ENCODE measurements at places on chromosomes 2 and 18. TPM values are rescaled to one million over a fixed set of nuclear protein-coding genes. Genes with fewer than 3 reads are reported as not detected.

- no peaks in the 10 kb centered on the region for H3K36me3 ChIP-seq
- DNase-seq = no peak
- no peak overlapping the region for H3K27ac ChIP-seq
- no peak overlapping the region for H3K4me3 ChIP-seq
These were observed 96.0 kb upstream of the NEUROD1 start for GRCh38 chr2:181776336-181776735.

- peaks cover 8% of the 10 kb centered on the region for H3K36me3 ChIP-seq
- H3K4me1 ChIP-seq = no peaks in the 10 kb centered on the region
- no peaks in the 10 kb centered on the region for H3K27me3 ChIP-seq
- no peak for DNase-seq
- H3K4me3 ChIP-seq = no peak overlapping the region
These were observed 81.7 kb downstream of the ACSL3 start for GRCh38 chr2:222942561-222942960.

GRCh38 chr2:177413703-177414102, 21.1 kb downstream of the AGPS start:
- peaks cover 4% of the 10 kb centered on the region for H3K4me1 ChIP-seq
- no peak overlapping the region for H3K4me3 ChIP-seq
- DNase-seq = no peak
- H3K27ac ChIP-seq = no peak overlapping the region

GRCh38 chr2:98378901-98379300, 32.6 kb downstream of the CNGA3 start:
- DNase-seq = no peak
- no peak overlapping the region for H3K4me3 ChIP-seq
- no peaks in the 10 kb centered on the region for H3K4me1 ChIP-seq

DNA sequence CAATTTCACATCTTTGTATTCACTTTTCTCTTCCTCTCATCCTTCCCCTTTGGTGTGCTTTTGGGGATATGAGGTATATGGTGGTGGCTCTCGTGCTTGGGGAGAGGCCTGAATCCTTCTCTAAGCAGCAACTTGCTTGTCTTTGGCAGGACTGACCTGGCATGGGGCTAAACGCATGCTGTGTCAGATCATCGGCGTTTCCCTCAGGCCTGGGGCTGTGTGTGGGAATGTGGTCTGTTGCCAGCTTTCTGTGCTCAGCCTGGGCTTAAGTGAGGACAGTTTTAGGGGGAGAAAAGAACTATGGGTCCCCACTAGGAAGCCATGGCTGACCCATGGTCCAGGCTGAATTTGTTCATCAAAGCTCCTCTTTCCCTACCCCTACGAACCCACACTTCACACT, 60.7 kb downstream of the TET3 start:
- no peaks in the 10 kb centered on the region for H3K36me3 ChIP-seq
- H3K4me3 ChIP-seq = no peak overlapping the region
- no peaks in the 10 kb centered on the region for H3K4me1 ChIP-seq
- no peak for DNase-seq

Gene GALNT3
- total RNA-seq = 0.10 TPM

GRCh38 chr2:66573416-66573815, 138.5 kb downstream of the MEIS1 start:
- H3K4me1 ChIP-seq = peaks cover 20% of the 10 kb centered on the region
- H3K27ac ChIP-seq = no peak overlapping the region
- no peak for DNase-seq
- H3K36me3 ChIP-seq = no peaks in the 10 kb centered on the region
- H3K4me3 ChIP-seq = no peak overlapping the region

- no peak for DNase-seq
- H3K36me3 ChIP-seq = no peaks in the 10 kb centered on the region
- H3K4me3 ChIP-seq = no peak overlapping the region
- H3K27ac ChIP-seq = no peak overlapping the region
These were observed 2067.7 kb downstream of the SUCLG1 start for GRCh38 chr2:82391386-82391785.

DNA sequence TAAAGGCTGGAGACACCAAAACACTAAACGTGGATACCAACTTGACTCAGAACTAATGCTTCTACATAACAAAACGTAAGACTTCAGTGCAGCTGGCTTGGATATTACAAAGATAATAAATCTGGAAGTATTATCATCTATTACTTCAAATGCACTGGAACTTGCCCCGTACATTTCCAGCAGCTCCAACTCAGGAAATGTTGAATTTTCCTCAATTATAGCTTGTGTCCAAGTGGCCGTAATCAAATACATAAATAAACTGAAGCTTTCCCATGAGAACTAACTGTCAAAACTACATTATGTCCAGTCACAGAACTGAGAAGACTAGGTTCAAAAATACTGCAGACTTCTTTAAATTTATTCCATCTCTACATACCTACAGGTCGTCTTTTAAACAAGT, 6.2 kb downstream of the PDE1A start:
- no peak for DNase-seq
- H3K27me3 ChIP-seq = no peaks in the 10 kb centered on the region
- H3K27ac ChIP-seq = no peak overlapping the region
- no peak overlapping the region for H3K4me3 ChIP-seq
- H3K4me1 ChIP-seq = no peaks in the 10 kb centered on the region
- H3K36me3 ChIP-seq = no peaks in the 10 kb centered on the region

DNA sequence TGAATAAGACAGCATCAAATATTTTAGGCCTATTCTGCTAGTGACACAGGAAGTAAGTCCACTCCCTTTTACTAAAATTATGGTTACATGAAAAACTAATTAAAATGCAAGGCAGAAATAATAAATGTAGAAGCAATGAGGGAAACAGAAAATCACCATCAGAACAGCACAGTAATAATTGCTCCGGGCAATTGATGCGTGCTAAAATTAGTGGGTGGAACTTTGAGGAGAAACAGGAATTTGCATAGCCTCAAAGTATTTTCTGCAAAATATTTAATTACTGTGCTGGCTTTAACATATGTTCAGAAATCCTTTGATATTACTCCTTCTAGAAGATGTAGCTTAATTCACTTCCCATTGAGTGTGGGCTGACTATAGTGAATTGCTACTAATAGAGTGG, 654.3 kb upstream of the RAB6C start:
- no peaks in the 10 kb centered on the region for H3K36me3 ChIP-seq
- no peaks in the 10 kb centered on the region for H3K27me3 ChIP-seq
- H3K27ac ChIP-seq = no peak overlapping the region

- no peak overlapping the region for H3K4me3 ChIP-seq
- no peak overlapping the region for H3K27ac ChIP-seq
- no peaks in the 10 kb centered on the region for H3K36me3 ChIP-seq
- no peak for DNase-seq
These were observed 297.1 kb downstream of the ARHGAP15 start for GRCh38 chr2:143426296-143426695.

DNA sequence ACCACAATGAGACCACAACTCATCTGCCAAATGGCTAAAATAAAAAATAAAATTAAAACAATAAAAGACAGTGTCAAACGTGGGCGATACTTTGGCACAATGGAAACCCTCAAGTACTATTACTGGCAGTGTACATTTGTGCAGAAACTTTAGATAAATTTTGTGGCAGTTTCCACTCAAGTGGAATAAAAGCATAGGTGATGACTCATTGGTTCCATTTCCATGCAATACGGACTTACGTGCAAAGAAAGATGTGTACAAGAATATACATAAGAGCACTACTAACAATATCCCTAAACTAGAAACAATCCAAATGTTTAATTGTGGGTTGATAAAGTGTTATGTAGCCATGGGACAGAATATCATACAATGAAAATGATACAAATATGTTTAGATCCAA, 259.0 kb upstream of the HNMT start:
- no peak overlapping the region for H3K4me3 ChIP-seq
- no peak for DNase-seq
- H3K27ac ChIP-seq = no peak overlapping the region
- H3K36me3 ChIP-seq = no peaks in the 10 kb centered on the region
- H3K27me3 ChIP-seq = no peaks in the 10 kb centered on the region

Gene MAP4K3
- 26.6 TPM for total RNA-seq

DNA sequence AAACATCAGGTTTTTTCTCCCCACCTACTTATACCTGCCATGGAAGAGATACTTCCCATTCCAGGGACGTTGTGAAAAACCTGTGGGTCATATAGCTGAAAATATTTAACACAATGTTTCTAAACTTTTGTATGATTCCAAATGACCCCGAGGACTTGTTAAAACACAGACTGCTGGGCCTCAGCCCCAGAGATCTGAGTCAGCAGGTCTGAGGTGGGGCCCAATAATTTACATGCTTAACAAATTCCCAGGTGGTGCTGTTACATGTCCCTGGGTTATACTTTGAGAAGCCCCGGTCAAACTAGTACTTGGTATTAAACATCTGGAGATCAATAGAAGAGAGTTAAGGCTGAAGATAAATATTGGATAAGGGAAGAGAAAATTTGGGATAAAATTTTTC, 71.4 kb upstream of the FRZB start:
- peaks cover 12% of the 10 kb centered on the region for H3K36me3 ChIP-seq
- no peak overlapping the region for H3K27ac ChIP-seq
- no peak overlapping the region for H3K4me3 ChIP-seq
- no peak for DNase-seq
- no peaks in the 10 kb centered on the region for H3K4me1 ChIP-seq
- no peaks in the 10 kb centered on the region for H3K27me3 ChIP-seq

DNA sequence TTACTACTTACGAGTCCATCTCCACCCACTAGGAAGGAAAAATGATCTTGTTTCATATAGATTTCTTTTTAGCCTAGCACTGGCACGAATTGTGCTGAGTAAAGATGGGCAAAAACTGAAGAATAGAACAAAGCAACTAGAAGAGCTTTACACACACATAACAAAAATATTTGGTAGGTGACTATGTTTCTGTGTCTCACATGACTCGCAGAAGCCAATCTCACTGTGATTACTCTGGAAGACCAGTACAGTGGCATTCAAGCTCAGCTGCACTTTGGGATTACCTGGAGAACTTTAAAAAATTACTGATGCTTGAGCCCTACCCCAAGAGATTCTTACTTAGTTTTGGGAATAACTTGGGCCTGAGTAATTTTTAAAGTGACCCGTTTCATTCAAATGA, 378.7 kb downstream of the METTL4 start:
- H3K4me1 ChIP-seq = no peaks in the 10 kb centered on the region
- H3K36me3 ChIP-seq = no peaks in the 10 kb centered on the region
- H3K27ac ChIP-seq = no peak overlapping the region
- no peaks in the 10 kb centered on the region for H3K27me3 ChIP-seq

- H3K27me3 ChIP-seq = no peaks in the 10 kb centered on the region
- no peak for DNase-seq
- H3K4me1 ChIP-seq = no peaks in the 10 kb centered on the region
- no peak overlapping the region for H3K27ac ChIP-seq
- H3K4me3 ChIP-seq = no peak overlapping the region
- peaks cover 40% of the 10 kb centered on the region for H3K36me3 ChIP-seq
These were observed 18.6 kb downstream of the THADA start for GRCh38 chr2:43576981-43577892.

DNA sequence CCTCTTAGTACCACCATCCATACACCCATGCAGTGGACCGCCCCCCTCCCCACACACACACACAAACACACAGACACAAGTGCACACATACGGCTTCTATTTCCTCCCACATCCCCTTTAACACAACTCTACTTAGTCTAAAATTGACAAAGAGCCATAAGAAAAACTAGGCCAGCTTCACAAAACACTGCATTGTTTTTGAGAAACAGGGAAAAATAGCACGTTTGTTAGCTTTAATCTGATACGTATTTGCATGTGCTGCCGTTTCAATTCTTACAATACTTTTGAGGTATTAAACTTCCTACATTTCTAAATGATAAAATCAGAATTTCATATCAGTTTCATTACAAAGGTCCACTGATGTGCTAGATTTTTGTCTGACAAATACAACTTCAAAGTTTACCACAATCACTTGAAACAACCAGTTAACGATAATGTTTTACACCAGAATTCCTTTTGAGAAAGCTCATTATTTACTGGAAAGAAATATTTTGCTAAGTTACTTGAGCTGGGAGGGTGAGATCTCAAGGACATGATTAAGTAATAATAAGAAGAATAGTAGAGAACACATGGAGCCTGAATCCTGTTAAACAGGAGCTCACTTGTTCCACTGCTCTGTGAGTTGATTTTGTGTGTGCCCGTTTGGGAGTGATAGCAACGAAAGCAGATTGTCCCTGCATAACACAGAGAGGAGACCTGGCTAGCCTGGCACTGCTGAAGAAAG, 74.5 kb downstream of the MOGAT1 start:
- no peaks in the 10 kb centered on the region for H3K4me1 ChIP-seq
- H3K36me3 ChIP-seq = no peaks in the 10 kb centered on the region
- H3K27me3 ChIP-seq = no peaks in the 10 kb centered on the region

Gene RPE
- 100 TPM for total RNA-seq

- H3K36me3 ChIP-seq = no peaks in the 10 kb centered on the region
- no peak for DNase-seq
- no peaks in the 10 kb centered on the region for H3K27me3 ChIP-seq
- no peak overlapping the region for H3K27ac ChIP-seq
- no peak overlapping the region for H3K4me3 ChIP-seq
These were observed 176.8 kb upstream of the VRK2 start for GRCh38 chr2:57869758-57870344.

- H3K27ac ChIP-seq = no peak overlapping the region
- no peak overlapping the region for H3K4me3 ChIP-seq
- no peak for DNase-seq
These were observed 37.0 kb downstream of the TPRKB start for GRCh38 chr2:73700131-73700611.

Gene CHRNG
- not detected for total RNA-seq

Gene RGPD4
- total RNA-seq = not detected

GRCh38 chr18:36066001-36066400, 1.4 kb downstream of the RPRD1A start:
- H3K4me3 ChIP-seq = peak overlapping the region; percentile 95
- peak overlapping the region; percentile 87 for H3K27ac ChIP-seq
- no peak for DNase-seq
- H3K36me3 ChIP-seq = peaks cover 5% of the 10 kb centered on the region
- H3K27me3 ChIP-seq = no peaks in the 10 kb centered on the region

DNA sequence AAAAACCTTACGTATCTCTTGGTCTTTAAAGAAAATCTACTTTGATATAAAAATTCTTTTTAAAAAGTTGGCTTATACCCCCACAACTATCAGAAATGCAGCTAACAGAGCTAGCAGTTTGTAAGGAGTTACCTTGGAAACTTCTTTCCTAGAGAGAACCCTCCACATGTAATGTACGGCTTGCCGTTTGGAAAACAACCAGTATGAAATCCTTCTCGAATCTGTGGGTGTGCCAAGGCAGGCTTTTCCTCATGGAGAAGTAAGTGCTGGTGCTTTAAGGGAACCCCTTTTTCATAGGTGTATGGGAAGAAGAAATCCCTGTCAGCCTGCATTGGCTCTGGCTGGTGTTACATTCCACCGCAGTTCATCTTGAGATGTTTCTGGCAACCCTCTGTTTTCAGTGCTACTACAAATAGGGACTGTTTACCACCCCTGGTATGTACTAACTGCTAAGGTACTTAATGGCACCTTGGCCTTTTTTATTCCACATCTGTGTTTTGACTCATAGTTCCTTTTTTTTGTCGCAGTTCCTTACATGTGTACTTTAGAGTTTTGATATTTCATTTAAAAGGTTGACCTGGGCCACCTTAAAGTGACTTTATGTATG, 248.4 kb downstream of the FHOD3 start:
- H3K27ac ChIP-seq = no peak overlapping the region
- no peak overlapping the region for H3K4me3 ChIP-seq
- no peaks in the 10 kb centered on the region for H3K36me3 ChIP-seq
- no peaks in the 10 kb centered on the region for H3K27me3 ChIP-seq
- no peaks in the 10 kb centered on the region for H3K4me1 ChIP-seq
- no peak for DNase-seq

- no peaks in the 10 kb centered on the region for H3K36me3 ChIP-seq
- H3K4me1 ChIP-seq = peaks cover 6% of the 10 kb centered on the region
- DNase-seq = no peak
- no peaks in the 10 kb centered on the region for H3K27me3 ChIP-seq
These were observed 5.3 kb downstream of the NGEF start for GRCh38 chr2:233007739-233008138.

Gene ACTG2
- 0.23 TPM for total RNA-seq

- H3K27ac ChIP-seq = no peak overlapping the region
- no peaks in the 10 kb centered on the region for H3K27me3 ChIP-seq
- DNase-seq = no peak
- H3K4me3 ChIP-seq = no peak overlapping the region
These were observed 15.4 kb downstream of the CLUL1 start for GRCh38 chr18:612156-612555.
